ENCODE measurements at places on chromosomes 16 and 17. TPM values are rescaled to one million over a fixed set of nuclear protein-coding genes. Genes with fewer than 3 reads are reported as not detected.

DNA sequence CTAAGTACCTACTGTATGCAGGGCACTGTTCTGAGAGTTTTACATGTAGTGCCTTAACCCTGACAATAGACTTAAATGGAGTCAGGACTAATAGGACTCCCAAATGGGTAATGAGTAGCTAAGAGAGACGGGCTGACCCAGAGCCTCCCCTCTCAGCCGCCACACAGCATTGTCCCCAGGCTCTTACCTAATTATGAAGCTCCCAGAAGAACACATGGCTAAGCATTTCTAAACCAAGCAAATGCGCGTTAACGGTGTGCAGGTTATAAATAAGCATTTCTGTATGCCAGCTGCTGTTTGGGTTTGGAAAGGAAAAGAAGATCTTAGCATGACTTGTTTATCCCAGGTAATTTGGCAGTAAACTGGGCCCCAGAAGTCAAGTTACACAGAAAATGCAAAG lies 14.3 kb downstream of the KATNIP start:
- no peak for DNase-seq
- H3K4me3 ChIP-seq = no peak overlapping the region
- no peaks in the 10 kb centered on the region for H3K27me3 ChIP-seq
- H3K36me3 ChIP-seq = no peaks in the 10 kb centered on the region
- no peak overlapping the region for H3K27ac ChIP-seq

DNA sequence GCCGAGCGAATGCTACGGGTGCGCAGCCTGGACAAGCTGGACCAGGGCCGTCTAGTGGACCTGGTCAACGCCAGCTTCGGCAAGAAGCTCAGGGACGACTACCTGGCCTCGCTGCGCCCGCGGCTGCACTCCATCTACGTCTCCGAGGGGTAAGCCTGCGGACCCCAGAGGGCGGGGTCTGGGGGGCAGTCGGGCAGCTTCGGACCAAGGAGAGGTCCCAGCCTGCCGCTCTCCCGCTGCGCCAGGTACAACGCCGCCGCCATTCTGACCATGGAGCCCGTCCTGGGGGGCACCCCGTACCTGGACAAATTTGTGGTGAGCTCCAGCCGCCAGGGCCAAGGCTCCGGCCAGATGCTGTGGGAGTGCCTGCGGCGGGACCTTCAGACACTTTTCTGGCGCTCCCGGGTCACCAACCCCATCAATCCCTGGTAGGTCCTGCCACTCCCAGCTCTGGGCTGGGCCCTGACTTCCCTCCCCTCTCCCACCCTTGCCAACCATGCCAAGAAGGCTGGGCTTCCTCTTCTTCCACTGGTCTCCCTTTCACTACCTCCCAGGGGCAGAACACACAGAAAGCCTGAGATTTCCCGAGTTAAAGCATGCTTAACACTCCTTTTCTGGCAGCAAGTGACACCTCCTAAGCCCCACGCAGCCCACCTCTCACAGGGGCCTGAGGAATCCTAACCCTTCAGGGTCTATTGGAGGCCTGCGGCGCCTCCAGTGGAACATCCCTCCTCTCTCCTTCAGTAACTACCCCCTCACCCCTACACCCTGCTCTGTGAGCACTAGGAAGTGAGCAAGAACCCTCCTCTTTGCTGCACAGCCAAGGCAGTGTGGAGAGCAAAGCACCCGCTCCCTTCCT lies 3.2 kb downstream of the NAGS start:
- H3K4me1 ChIP-seq = peaks cover 41% of the 10 kb centered on the region
- H3K27ac ChIP-seq = peak overlapping the region; percentile 76
- peaks cover 12% of the 10 kb centered on the region for H3K36me3 ChIP-seq
- H3K4me3 ChIP-seq = peak overlapping the region; percentile 80

GRCh38 chr17:20280051-20280450 lies 187.3 kb downstream of the LGALS9B start:
- H3K4me1 ChIP-seq = peaks cover 69% of the 10 kb centered on the region
- no peak overlapping the region for H3K4me3 ChIP-seq
- peaks cover 5% of the 10 kb centered on the region for H3K36me3 ChIP-seq
- H3K27me3 ChIP-seq = no peaks in the 10 kb centered on the region

DNA sequence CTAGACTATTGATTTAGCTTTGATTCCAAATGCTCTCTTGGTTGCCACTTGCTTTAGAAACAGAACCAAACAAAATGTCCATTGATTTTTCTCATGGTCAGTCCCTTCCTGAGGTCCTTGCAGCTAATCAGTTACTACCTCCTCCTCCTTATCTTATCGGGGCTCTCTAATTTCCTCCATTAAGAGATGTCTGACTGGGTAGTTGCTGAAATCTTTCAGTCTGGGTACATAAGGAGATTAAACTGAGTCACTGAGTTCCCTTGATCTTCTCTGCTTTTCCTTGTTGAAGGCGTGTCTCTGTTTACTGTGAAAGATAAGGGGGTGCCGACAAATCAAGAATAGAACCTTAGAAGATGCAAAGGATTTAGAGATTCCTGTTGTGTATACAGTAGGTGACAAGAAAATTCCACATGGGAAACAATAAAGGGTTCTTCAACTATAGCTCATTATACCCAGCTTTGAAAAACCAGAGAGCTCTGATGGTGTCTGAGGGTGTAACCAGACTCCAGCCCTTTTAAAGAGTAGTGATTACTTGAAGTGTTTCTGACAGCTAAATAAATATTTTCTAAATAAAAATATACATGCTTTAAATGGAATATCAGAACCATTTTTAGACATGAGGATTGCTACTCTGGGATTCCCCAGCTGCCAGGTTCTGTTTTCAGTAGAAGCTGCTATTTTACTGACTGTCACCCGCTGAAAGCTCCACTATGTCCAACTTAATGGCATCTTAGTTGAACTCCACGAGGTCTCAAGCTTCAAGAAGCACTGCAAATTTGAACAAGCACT lies 791.3 kb upstream of the SOX9 start:
- no peaks in the 10 kb centered on the region for H3K36me3 ChIP-seq
- no peaks in the 10 kb centered on the region for H3K27me3 ChIP-seq
- H3K27ac ChIP-seq = no peak overlapping the region
- no peaks in the 10 kb centered on the region for H3K4me1 ChIP-seq
- no peak overlapping the region for H3K4me3 ChIP-seq
- DNase-seq = no peak

GRCh38 chr17:18176176-18176575 lies 7.5 kb upstream of the ALKBH5 start:
- H3K27ac ChIP-seq = peak overlapping the region; percentile 6
- H3K4me3 ChIP-seq = no peak overlapping the region
- peak; percentile 91 for DNase-seq
- no peaks in the 10 kb centered on the region for H3K36me3 ChIP-seq
- H3K4me1 ChIP-seq = peaks cover 13% of the 10 kb centered on the region
- H3K27me3 ChIP-seq = no peaks in the 10 kb centered on the region

- no peaks in the 10 kb centered on the region for H3K36me3 ChIP-seq
- peaks cover 4% of the 10 kb centered on the region for H3K27me3 ChIP-seq
- no peak overlapping the region for H3K4me3 ChIP-seq
- H3K27ac ChIP-seq = no peak overlapping the region
Observed at GRCh38 chr17:42067371-42068091, 17.1 kb upstream of the C17orf113 start.

- no peak for DNase-seq
- H3K36me3 ChIP-seq = no peaks in the 10 kb centered on the region
- H3K27ac ChIP-seq = no peak overlapping the region
- H3K4me3 ChIP-seq = no peak overlapping the region
Observed at GRCh38 chr17:173166-173911, 8.1 kb downstream of the DOC2B start.

GRCh38 chr17:44356241-44356640 lies 7.4 kb downstream of the FAM171A2 start:
- peaks cover 5% of the 10 kb centered on the region for H3K4me1 ChIP-seq
- H3K27me3 ChIP-seq = peaks cover 18% of the 10 kb centered on the region
- DNase-seq = no peak
- H3K36me3 ChIP-seq = peaks cover 20% of the 10 kb centered on the region

DNA sequence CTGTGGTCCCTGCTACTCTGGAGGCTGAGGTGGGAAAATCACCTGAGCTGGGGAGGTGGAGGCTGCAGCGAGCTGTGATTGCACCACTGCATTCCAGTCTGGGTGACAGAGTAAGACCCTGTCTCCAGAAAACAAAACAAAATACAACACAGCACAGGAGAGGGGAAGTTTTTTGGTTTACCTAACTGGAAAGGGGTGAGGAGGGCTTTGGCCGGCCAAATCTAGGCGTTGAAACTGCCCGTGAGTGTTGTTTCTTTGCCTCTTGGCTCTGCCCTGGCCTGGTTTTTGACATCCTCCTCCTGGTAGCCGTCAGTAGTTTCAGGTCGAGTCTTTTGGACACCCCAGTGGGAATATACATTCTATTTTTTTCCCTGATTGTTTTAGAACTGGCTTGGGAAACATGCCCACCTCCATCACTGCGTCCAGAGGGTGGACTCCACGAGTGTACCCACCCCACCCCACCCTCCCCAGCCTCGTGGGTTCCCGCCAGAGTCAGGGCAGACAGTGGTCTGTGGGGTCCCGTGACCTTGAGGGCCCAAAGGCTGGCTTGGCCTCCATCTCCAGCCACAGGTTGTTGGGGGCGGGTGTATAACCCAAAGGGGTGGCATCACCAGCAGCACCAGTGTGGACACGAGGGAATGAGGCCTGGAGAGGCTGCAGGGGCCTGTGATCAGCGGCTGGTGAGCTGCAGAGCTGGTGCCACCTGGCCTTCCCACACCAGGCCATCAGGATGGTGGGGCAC lies 42.7 kb downstream of the NT5M start:
- no peaks in the 10 kb centered on the region for H3K27me3 ChIP-seq
- H3K4me3 ChIP-seq = no peak overlapping the region
- H3K27ac ChIP-seq = no peak overlapping the region
- no peak for DNase-seq
- no peaks in the 10 kb centered on the region for H3K4me1 ChIP-seq

GRCh38 chr16:86243571-86244154 lies 266.7 kb upstream of the FOXF1 start:
- no peak overlapping the region for H3K4me3 ChIP-seq
- no peaks in the 10 kb centered on the region for H3K27me3 ChIP-seq
- no peak for DNase-seq
- H3K4me1 ChIP-seq = no peaks in the 10 kb centered on the region

DNA sequence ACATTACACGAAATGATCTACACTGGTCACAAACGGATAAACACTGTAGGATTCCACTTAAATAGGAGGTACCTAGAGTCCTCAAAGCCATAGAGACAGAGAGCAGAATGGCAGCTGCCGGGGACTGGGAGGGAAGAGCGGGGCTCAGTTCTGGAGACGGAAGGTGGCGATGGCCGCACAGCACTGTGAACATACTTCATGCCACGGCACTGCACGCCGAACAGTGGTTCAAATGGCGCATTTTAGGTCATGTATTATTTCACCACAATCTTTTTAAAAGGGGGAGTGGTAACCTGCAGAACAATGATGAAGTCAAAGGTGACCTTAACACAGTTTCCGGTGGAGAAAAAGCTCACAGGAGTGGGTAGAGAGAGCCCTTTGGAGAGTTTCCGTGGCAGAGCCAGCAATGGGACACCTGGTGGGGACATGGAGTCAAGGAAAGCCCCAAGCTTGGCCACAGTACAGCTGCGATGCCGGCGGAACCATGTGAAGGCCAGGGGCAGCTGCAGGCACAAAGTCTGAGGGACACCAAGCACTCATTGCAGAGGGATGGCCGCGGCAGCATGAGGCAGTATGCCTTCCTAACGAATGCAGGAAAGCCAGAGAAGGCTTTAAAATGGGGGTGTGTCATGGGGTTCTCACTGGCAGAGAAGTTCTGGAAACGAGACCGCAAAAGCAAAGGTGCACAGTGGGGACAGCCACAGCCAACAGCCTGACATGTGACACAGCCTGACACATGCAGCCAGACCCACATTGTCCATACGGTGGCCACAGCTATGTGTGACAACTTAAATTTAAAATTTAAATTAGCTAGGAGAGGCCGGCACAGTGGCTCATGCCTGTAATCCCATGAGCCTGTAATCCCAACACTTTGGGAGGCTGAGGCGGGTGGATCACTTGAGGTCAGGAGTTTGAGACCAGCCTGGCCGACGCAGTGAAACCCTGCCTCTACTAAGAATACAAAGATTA lies 7.3 kb downstream of the FLCN start:
- no peaks in the 10 kb centered on the region for H3K4me1 ChIP-seq
- no peak for DNase-seq
- peaks cover 81% of the 10 kb centered on the region for H3K36me3 ChIP-seq

DNA sequence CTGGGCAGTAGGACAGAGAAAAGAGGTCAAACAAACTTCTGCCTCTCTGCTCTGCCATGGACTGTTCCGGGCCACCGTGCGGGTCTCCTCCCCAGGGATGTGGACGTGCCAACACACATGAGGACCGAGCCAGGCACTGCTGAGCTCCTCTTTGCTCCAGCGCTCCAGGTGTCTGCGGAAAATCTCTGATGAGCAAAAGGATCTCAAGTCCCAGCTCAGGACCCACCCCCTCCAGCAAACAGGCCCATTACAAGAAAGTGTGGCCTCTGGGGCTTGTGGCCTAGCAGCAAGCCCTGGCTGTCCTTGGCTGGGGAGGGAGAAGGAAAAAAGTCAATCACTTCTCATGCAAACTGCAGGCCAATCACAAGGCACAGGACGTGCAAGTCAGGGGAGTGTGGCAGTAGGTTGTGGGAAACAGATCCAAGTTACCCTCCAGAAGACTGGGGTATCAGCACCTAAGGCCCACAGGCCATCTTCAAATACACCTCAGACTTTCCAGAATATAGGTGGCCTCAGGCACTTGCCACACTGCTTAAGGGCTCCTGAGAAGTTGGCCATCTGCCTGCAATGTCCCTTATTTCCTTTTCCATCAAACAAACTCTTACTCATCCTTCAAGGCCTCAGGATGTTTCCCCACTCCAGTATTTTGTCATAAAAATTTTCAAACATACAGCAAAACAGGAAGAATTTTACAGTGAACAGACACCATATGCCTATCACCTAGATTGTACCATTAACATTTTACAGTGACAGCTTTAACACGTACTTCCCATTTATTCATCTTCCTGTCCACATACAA lies 36.0 kb upstream of the SREBF1 start:
- no peak for DNase-seq
- H3K27me3 ChIP-seq = no peaks in the 10 kb centered on the region
- H3K4me3 ChIP-seq = no peak overlapping the region
- H3K27ac ChIP-seq = no peak overlapping the region
- H3K4me1 ChIP-seq = no peaks in the 10 kb centered on the region

DNA sequence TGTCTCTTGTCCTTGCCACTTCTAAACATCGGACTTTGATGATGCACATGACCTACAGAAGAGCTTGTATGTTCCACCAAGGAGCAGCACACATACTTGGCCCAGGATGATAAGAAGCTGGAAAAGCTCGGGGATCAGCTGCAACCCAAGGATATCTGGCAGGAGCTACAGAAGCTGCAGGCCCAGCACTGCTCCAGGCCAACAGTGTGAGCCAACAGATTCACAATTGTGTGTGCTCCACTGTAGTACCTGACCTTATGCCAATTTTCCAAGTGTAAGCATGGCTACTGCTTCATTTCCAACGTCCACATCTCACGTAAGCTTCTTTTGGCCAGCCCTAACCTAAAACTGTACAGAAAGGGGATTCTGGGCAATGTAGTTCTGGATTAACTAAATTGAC lies 83.4 kb downstream of the COX10 start:
- no peak for DNase-seq
- H3K4me3 ChIP-seq = no peak overlapping the region
- no peaks in the 10 kb centered on the region for H3K27me3 ChIP-seq

- no peaks in the 10 kb centered on the region for H3K36me3 ChIP-seq
- H3K27ac ChIP-seq = no peak overlapping the region
- H3K4me3 ChIP-seq = no peak overlapping the region
Observed at GRCh38 chr17:48985436-48986245, 11.5 kb upstream of the IGF2BP1 start.

The FOXK2 gene
- 19.4 TPM for polyA plus RNA-seq

The PRAC1 gene
- polyA plus RNA-seq = not detected

The CCL8 gene
- polyA plus RNA-seq = 0.17 TPM

The FBXW10 gene
- not detected for polyA plus RNA-seq

The PNPO gene
- polyA plus RNA-seq = 29.7 TPM

The GRIN2A gene
- polyA plus RNA-seq = not detected

The IGFALS gene
- polyA plus RNA-seq = not detected

The ABI3 gene
- polyA plus RNA-seq = 43.2 TPM

The TPPP3 gene
- polyA plus RNA-seq = 123 TPM

The ZFPM1 gene
- polyA plus RNA-seq = 0.04 TPM

The SLC13A2 gene
- polyA plus RNA-seq = not detected
